ENCODE measurements at places on chromosomes 7 and 10.

- DNase-seq = no peak
These were observed 13.9 kb downstream of the KLHDC10 start for GRCh38 chr7:130084037-130084875.

GRCh38 chr10:26540601-26541000, 102.5 kb downstream of the APBB1IP start:
- DNase-seq = no peak

DNA sequence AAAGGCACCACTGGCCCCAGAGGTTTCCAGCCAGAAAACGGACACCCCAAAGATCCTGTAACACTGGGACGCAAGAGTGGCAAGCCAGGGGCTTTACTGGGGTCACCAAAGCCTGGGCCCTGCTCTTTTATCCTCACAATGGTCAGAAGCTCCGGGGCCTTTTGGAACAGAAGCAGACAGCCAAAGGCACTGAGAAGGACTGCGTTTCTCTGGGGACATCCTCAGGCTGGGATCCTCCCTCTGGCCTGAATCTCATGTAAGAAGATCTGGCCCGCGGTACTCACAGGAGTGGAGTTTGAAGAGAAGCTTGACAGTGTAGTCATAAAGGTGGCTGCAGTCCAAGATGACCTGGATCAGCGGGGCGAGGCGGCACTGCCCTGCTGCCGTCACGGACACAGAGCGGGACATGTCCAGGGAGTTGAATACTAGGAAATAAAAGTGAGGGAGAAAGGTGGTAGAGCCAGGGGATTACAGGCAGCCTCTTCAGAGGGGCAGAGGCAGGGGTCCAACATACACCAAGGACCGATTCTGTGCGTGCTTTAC, 81.4 kb downstream of the SPDYE5 start:
- no peak for DNase-seq

GRCh38 chr10:58590152-58590840, 77.6 kb downstream of the BICC1 start:
- no peak for DNase-seq

GRCh38 chr7:134900166-134900982, 85.9 kb upstream of the AGBL3 start:
- no peak for DNase-seq

DNA sequence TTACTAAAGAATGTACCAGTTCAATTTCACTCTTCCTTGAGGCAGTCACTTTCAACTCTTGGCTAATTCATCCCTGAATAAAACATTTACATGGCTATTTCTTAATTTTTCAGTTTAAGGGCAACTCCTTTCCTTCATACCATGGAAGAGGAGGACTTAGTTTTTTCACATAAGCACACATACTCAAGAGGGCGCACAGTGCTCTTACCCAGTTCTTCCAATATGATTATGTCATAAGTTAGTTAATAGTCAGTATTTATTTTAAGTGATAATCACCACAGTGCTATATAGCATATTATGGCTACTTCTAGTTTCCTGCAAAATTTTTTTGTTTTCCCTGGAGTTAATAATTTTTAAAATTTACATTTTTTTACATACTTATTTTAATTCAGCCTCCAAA, 58.6 kb downstream of the SND1 start:
- DNase-seq = no peak

DNA sequence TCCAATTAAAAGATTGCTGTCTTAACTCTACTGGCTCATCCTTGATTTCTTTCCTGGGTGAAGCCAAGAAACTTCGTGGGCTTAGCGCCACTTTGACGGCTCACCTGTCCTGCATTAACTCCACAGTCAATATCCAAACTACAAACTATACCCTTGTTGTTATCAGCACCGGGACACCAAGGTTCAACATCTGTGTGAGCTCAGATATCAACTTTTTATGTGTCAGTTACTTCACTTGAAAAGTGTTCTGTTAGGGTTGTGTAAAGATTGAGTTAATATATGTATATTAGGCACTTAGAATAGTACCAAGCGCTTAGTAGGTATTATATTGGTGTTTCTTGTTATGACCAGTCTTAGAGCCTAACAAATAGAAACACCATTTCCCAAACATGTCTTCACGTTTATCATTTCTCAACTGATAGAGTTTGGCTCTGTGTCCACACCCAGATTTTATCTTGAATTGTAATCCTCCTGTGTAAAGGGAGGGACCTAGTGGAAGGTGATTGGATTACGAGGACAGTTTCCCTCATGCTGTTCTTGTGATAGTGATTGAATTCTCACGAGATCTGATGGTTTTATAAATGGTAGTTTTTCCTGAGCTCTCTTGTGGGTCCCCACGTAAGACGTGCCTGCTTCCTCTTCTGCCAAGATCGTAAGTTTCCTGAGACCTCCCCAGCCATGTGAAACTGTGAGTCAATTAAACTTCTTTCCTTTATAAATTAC, 19.0 kb upstream of the ST8SIA6 start:
- DNase-seq = no peak

GRCh38 chr7:139340808-139341057, 404 bp upstream of the FMC1 start:
- peak; percentile 59 for DNase-seq

GRCh38 chr10:114336823-114337509, 67.3 kb downstream of the AFAP1L2 start:
- no peak for DNase-seq

DNA sequence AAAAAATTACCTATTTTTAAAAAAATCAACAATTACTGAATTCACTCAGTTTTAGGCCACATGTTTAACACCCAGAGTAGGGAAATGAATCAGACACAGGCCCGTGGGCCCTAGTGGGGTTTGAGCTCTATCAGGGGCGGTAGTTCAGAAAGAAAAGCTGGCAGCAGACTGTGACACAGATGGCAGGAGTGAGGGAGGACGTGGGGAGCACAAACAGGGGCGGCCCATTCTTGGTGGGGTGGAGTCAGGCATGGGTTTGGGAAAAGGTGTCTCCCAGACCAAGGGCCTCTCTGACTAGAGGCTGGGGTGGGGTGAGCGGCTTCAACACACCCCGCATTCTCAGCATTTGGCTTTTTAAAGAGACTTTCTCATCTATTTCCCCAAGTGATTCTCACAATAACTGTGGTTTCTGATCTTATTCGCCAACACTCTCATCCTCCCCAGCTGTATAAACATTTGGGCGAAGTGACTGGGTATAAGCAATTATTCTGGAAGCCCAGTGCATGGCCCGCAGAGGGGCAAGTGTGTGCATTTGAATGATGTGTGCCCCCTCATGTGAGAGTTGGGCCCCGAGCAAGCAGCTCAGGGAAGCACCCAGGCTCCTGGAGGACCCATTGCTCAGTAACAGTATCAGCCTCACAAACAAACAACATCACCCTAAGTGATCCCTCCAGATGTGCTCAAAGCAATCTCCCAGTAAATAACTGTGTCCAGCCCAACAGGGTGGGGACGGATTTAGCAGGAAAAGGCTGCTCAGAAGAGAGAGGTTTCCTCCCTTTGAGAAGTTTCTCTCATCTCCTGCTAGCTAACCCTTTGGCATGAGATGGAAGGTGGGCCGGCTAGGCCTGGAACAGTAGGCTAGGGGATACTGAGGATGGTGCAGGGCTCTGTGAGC, 437.6 kb upstream of the ZMIZ1 start:
- no peak for DNase-seq

DNA sequence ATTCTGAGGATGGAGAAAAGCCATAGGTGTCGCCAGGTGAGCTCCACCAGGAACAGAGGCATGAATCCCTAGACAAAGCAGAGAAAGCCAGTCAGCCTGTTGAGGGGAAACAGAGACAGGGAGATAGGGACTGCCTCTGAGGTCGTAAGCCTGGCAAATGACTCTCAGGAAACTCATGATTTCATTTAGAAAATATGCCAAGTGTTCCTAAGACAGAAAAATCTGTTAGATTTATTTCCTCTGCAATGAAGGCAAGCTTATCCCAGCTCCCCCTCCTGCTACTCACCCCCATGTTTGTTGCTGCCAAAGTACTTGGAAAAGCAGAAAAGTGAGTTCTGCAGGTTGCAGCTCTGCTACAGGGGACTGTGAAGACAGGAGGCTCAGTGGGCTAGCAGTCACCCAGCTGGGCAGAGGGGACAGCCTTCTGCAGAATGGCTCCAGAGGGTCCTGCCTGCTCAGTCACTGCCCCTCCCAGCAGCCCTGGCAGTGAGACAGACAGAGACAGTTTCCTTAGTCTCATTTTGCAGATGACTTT, 184.3 kb downstream of the ADRA2A start:
- no peak for DNase-seq

- DNase-seq = no peak
These were observed 706.4 kb downstream of the SORCS3 start for GRCh38 chr10:105347487-105347886.

GRCh38 chr10:82969405-82969804, 1094.4 kb downstream of the NRG3 start:
- DNase-seq = no peak

GRCh38 chr7:26508481-26508880, 216.8 kb downstream of the SNX10 start:
- no peak for DNase-seq

- DNase-seq = no peak
These were observed 570 bp downstream of the TBC1D12 start for GRCh38 chr10:94402843-94403379.

- DNase-seq = no peak
These were observed 27.6 kb downstream of the SDHAF3 start for GRCh38 chr7:97145068-97145467.

GRCh38 chr10:96271016-96271815, at the start of gene BLNK:
TSS of gene BLNK (minus strand) at chr10:96271569. CDS start at chr10:96271398, 171 bp downstream.
- no peak for DNase-seq
